Stimulated activated CD8-positive, alpha-beta memory T cell treated with anti-CD3 and anti-CD28 coated beads, Interleukin-4, amount 100 ng/mL, for 4 hours (primary cell): ENCODE measurements at places on chromosomes 4 and X.

DNA sequence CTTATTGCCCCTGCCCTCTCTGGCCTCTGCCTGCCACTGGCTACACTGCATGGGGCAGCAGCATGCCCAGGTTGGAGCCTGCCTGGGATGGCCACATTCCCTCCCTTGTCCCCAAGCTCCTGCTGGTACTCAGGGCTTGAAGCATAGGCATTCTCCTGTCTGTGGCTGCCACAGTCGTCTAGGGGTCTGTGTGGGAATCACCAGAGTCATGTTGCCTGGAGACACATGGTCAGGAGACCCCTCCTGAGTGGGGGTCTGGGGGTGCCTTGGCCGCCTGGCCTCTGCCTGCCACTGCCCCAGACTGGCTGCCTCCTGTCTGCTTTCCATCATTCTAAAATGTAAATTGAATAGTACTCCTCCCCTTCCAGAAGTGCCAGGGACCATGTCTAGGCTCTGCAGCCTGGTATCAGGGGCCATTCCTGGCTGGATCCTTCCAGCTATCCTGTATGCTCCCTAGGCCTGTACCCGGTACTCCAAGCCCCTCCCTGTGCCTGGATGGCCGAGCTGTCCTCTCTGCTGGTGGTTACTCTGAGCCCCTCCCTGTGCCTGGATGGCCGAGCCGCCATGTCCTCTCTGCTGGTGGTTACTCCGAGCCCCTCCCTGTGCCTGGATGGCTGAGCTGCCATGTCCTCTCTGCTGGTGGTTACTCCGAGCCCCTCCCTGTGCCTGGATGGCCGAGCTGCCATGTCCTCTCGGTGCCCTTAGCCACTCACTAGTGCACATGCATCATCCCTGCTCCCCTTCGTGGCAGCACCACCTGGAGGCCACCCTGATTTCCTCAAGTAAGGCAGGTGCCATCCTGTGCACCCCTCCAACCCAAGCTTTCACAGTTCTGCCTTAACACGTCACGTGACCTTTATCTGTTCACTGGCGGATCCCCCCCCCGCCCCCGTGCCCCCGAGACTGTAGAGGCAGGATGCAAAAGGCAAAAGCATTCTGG is 5.5 kb upstream of the NKX1-1 start:
- no peak for DNase-seq

DNA sequence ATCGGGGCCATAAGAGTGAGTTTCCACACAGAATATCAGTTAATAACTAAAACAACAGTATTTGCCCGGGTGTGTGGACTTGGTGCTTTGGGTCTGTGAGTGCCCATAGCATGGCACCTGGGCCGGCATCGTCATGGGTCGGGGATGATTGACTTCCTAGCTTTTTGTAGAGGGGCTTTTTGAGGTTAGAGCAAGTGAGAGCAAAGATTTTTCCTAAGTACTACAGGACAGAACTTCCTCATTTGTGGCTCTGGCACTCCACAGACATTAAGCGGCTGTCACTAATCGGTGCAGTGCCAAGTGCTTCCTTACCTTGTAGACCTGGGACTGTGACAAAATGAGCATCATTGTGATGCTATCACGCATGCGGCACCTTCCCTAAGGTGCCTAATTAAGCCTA is 81.0 kb downstream of the SHROOM2 start:
- DNase-seq, result no peak

- no peak for DNase-seq
Observed at GRCh38 chr4:119623025-119623424, 5.6 kb downstream of the PDE5A start.

DNA sequence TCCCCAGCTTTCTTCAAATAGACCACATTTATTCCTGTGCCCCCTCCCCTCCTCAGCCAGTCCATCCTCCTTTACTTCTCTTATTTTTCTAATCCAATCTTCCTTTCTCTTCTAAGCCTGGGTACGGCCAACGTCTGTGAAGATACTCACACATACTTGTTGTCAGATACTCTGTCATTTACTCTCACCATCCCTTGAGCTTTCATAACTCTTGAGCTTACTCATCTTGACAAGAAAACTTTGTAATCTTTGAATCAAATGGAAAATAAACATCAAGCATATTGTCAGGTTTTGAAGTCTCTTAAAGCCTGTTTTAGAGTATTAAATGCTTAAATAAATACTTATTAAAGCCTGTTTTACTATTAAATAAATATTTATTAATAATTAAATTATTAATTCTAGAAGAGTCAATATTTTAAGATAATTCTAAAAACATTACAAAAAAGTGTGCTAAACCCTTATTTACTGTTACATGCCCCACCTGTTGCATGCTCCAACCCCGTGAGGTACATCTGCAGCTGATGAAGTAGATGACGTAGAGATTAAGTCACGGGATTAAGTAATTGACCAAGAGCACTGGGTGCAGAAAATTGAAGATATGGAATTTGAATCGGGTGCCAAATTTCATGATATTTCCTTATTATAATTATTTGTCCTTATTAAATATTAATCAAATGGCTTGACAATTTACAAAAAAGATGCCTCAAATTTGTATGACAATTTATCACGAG is 1.5 kb upstream of the TRIML2 start:
- DNase-seq, result no peak

GRCh38 chr4:165175879-165176278 is 31.5 kb upstream of the KLHL2 start:
- no peak for DNase-seq

GRCh38 chrX:148609515-148610327 is 109.3 kb downstream of the AFF2 start:
- no peak for DNase-seq
